H9 (cell line): ENCODE measurements at places on chromosomes 7 and 10. TPM values are rescaled to one million over a fixed set of nuclear protein-coding genes. Genes with fewer than 3 reads are reported as not detected.

The TMEM236 gene
- total RNA-seq: not detected in 2 replicates

- no peak overlapping the region for H3K4me3 ChIP-seq
- no peak overlapping the region for H3K27ac ChIP-seq
- H3K4me1 ChIP-seq: no peaks in the 10 kb centered on the region
These were observed 6.4 kb upstream of the PDCD4 start for GRCh38 chr10:110865186-110865808.

The OR2A5 gene
- not detected in 2 replicates for total RNA-seq

- H3K4me1 ChIP-seq: no peaks in the 10 kb centered on the region; the same call in 1 of the 2 replicates
- no peaks in the 10 kb centered on the region; the same call in 1 of the 2 replicates for H3K27me3 ChIP-seq
- DNase-seq: no peak
- peaks cover 11% of the 10 kb centered on the region for H3K36me3 ChIP-seq
These were observed 501.0 kb upstream of the GALNT17 start for GRCh38 chr7:70630818-70631457.

The PNLIP gene
- total RNA-seq: not detected in 2 replicates

The SLC18A2 gene
- total RNA-seq: 3.0 and 4.0 TPM in 2 replicates

DNA sequence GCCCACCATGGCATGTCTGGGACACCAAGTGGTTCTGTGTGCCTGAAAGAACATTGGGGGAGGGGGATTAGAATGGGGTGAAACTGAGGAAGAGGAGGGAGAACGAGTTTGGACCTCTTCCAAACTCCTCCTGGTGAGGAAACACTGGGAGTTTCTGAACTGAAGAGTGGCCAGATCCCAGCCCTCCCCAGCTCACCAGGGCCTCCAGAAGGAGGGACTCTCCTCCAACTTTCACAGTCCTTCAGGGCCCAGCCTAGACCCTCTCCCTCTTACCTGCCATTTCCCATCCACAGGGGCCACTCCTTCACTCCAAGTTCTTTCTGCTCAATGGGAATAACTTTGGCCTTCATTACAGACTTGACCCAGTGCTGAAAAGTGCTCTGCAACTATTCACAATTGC is 132.0 kb upstream of the FOXK1 start:
- no peak overlapping the region for H3K4me3 ChIP-seq
- no peaks in the 10 kb centered on the region for H3K36me3 ChIP-seq
- no peaks in the 10 kb centered on the region for H3K27me3 ChIP-seq
- H3K4me1 ChIP-seq: no peaks in the 10 kb centered on the region

- H3K27me3 ChIP-seq: no peaks in the 10 kb centered on the region
- H3K4me3 ChIP-seq: no peak overlapping the region
- H3K27ac ChIP-seq: no peak overlapping the region
- no peaks in the 10 kb centered on the region for H3K36me3 ChIP-seq
- H3K4me1 ChIP-seq: no peaks in the 10 kb centered on the region
These were observed 72.0 kb upstream of the PARD3 start for GRCh38 chr10:34886906-34887642.

- H3K36me3 ChIP-seq: no peaks in the 10 kb centered on the region
- no peak for DNase-seq
- no peak overlapping the region for H3K4me3 ChIP-seq
These were observed 15.6 kb downstream of the CPED1 start for GRCh38 chr7:121003986-121004685.

The GLI3 gene
- 43.0 and 45.0 TPM in 2 replicates for total RNA-seq

The WEE2 gene
- total RNA-seq: not detected in 2 replicates

DNA sequence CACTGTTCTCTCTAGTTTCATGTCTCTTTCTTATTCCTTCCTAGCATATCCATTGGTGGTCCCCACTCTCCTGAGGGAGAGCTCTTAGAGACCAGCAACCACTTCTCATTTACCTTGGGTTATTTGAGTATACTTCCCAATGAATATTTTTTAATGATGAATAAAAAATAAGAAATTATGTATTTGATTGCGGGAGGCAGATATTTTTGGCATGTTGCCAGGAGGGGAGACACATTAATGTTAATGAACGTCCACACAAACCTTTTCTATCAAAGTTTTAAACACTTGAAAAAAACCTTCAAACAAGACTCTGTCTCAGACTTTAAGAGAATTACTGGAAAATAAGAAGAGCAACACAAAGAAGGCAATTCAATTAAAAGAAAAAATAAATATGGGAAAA is 260.6 kb upstream of the MAGI2 start:
- no peaks in the 10 kb centered on the region for H3K36me3 ChIP-seq
- H3K27me3 ChIP-seq: no peaks in the 10 kb centered on the region
- no peak for DNase-seq
- H3K4me1 ChIP-seq: no peaks in the 10 kb centered on the region
- H3K4me3 ChIP-seq: no peak overlapping the region

- no peaks in the 10 kb centered on the region for H3K4me1 ChIP-seq
- no peak overlapping the region for H3K4me3 ChIP-seq
These were observed 182.1 kb downstream of the DIP2C start for GRCh38 chr10:507355-507699.

GRCh38 chr7:95690367-95690947 is 81.9 kb upstream of the DYNC1I1 start:
- H3K4me3 ChIP-seq: peak overlapping the region; percentile 28
- H3K27ac ChIP-seq: no peak overlapping the region
- no peak for DNase-seq

GRCh38 chr10:106189292-106189691 is 975.2 kb downstream of the SORCS1 start:
- H3K27me3 ChIP-seq: no peaks in the 10 kb centered on the region
- no peaks in the 10 kb centered on the region for H3K36me3 ChIP-seq
- peak; percentile 62 for DNase-seq
- no peak overlapping the region for H3K27ac ChIP-seq

- peaks cover 6% of the 10 kb centered on the region; the same call in 1 of the 2 replicates for H3K27me3 ChIP-seq
- DNase-seq: no peak
- no peaks in the 10 kb centered on the region for H3K4me1 ChIP-seq
- no peak overlapping the region for H3K4me3 ChIP-seq
These were observed 3.7 kb upstream of the UTF1 start for GRCh38 chr10:133226251-133226808.

DNA sequence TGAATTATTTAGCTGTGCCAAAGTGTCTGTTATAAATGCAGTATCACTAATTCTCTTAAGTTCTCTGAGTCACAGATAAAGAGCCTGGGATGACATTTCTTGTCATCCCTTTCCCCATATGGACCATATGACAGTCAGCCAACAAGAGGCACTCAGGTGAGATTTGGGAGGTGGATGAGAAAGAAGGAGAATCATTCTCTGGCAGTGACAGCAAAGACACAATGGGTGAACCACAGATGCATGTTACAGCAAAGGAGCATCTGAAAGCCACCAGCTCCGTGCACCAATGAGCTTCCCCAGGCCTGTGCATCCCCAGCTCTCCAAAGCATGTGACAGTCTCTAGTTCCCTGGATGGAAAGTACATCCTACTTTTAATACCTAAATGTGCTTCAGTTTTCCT is 10.8 kb downstream of the GIMAP6 start:
- no peak overlapping the region for H3K4me3 ChIP-seq
- H3K36me3 ChIP-seq: no peaks in the 10 kb centered on the region
- H3K27me3 ChIP-seq: no peaks in the 10 kb centered on the region

DNA sequence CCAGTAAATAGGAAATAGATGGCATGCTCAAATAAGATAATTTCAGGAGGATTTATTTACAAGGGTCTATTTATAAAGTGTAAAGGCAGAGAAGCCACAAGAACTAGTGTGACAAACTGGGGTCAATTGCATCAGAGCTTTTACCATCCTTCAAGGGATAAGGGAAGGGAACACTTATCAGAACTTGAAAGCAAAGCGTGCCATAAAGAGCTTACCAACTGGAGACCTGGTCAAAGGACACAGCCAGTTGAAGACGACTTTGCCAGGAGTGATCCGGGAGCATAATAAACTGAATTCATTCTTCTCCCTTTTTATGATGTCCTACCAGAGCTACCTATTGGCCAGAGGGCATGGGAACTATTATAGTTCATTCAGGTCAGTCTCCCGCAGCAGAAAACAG is 3.2 kb upstream of the PPP1R3A start:
- H3K4me1 ChIP-seq: no peaks in the 10 kb centered on the region
- H3K36me3 ChIP-seq: no peaks in the 10 kb centered on the region
- no peak overlapping the region for H3K4me3 ChIP-seq
- no peak overlapping the region for H3K27ac ChIP-seq
- H3K27me3 ChIP-seq: no peaks in the 10 kb centered on the region

DNA sequence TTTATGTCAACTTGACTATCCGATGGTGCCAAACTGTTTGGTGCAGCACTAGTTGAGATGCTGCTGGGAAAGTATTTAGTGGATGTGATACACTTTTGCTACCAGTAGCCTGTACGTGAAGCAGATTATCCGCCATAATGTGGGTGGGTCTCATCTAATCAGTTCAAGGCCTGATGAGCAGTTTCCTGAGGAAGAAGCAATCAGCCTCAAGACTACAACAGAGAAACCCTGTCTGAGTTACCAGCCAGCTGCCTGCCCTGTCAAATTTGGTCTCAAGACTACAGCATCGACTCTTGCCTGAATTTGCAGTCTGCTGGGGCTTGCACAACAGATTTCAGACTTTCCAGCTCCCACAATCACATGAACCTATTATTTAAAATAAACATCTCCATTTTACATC is 10.9 kb upstream of the RBP3 start:
- H3K36me3 ChIP-seq: no peaks in the 10 kb centered on the region
- H3K27me3 ChIP-seq: no peaks in the 10 kb centered on the region
- H3K4me3 ChIP-seq: no peak overlapping the region

- DNase-seq: no peak
- H3K36me3 ChIP-seq: no peaks in the 10 kb centered on the region
- no peak overlapping the region for H3K4me3 ChIP-seq
- no peaks in the 10 kb centered on the region; the same call in 1 of the 2 replicates for H3K4me1 ChIP-seq
- H3K27ac ChIP-seq: no peak overlapping the region
These were observed 48.4 kb downstream of the TEX36 start for GRCh38 chr10:125634606-125635005.

DNA sequence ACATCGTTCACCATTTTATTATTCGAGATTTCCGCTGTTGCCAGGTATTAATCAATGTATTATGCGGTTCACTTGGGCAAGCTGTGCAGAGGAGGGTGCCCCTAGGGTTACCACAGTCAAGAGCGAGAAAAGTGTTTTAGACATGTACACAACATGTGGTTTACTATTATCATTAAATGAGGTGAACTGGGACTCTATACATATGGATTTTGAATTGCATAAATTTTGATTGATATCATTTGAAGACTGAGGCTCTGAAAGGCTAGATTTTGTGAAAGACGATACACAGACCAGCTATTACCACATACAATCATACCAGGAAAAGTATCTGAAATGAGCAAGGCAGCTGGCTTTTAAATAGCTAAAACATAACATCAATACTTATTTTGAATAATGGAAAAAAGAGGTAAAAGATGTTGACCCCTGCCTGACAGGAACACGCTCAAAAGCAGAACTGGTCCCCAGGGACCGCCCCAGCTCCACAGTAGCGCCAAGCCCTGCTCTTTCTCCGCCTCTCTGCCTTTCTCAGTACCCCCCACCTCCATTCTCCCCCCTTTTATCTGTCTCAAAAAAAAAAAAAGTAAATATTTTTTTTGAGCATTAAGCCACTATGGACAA is 413.4 kb upstream of the MKI67 start:
- no peak overlapping the region for H3K27ac ChIP-seq
- H3K36me3 ChIP-seq: no peaks in the 10 kb centered on the region; the same call in 2 of the 3 replicates
- no peak for DNase-seq
- no peaks in the 10 kb centered on the region; the same call in 1 of the 2 replicates for H3K27me3 ChIP-seq

The IDI2 gene
- not detected in 2 replicates for total RNA-seq

The EN2 gene
- total RNA-seq: 0.07 and 0.15 TPM in 2 replicates

DNA sequence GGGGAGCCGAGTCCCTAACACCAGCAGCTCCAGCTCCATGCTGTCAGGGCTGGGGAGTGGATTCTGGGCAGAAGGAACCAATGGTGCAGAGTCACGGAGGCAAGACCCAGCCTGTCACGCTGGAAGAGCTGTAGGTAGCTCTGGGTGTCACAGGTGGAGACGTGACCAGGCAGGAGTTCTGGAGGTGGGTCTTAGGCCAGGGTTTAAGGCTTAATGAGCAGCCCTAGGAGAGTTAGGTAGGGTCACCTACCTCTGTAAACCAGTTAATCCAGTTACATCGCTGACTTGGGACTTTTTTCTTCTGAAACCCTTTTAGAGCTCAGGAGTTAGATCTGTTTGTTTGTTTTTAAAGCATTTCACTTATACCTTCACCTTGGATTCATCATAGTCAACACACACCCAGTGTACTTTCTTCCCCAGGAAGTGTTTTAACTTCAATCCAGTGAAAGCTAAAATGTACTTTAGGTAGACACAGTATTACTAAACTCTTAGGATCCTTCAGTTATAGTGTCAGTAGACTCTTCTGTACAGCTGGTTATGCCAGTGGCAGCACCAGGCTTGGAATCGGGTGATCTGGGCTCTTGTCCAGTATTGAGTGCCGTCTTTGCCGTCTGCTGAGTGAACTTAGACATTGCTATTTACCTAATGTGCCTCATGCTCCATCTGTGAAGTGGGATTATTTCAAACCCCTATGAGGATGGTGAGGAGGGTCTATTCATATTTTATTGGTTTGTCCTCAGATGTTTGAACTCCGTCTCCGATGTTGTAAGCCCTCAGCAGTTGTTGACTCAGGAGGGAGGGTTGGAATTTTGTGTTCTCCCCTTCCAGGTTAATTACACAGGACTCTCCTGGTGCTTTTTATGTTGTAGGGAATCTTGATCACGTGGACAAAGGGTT is 31.0 kb downstream of the TACR2 start:
- no peaks in the 10 kb centered on the region for H3K27me3 ChIP-seq
- peaks cover 14% of the 10 kb centered on the region; the same call in 1 of the 2 replicates for H3K4me1 ChIP-seq
- H3K27ac ChIP-seq: no peak overlapping the region
- DNase-seq: no peak
- no peak overlapping the region for H3K4me3 ChIP-seq

GRCh38 chr10:70090013-70090412 is 37.4 kb downstream of the MACROH2A2 start:
- H3K27me3 ChIP-seq: no peaks in the 10 kb centered on the region
- DNase-seq: no peak
- H3K4me1 ChIP-seq: 0 out of 2 replicates have a peak, but pooled peaks cover 3% of the 10 kb centered on the region

GRCh38 chr7:111588065-111588433 is 25.8 kb upstream of the IMMP2L start:
- H3K27ac ChIP-seq: no peak overlapping the region
- no peaks in the 10 kb centered on the region for H3K36me3 ChIP-seq
- DNase-seq: no peak
- H3K4me3 ChIP-seq: no peak overlapping the region
- H3K27me3 ChIP-seq: no peaks in the 10 kb centered on the region

- DNase-seq: no peak
- H3K27ac ChIP-seq: no peak overlapping the region
- H3K27me3 ChIP-seq: no peaks in the 10 kb centered on the region
- no peaks in the 10 kb centered on the region for H3K36me3 ChIP-seq
- H3K4me3 ChIP-seq: no peak overlapping the region
These were observed 79.0 kb upstream of the SEMA3C start for GRCh38 chr7:80997841-80998240.
